ENCODE measurements at places on chromosomes 6 and 20.

GRCh38 chr6:111585241-111585973 lies 20.3 kb downstream of the TRAF3IP2 start:
- no peak for ATAC-seq
- no peak overlapping the region for H3K4me3 ChIP-seq
- no peaks in the 10 kb centered on the region for H3K27me3 ChIP-seq
- peaks cover 46% of the 10 kb centered on the region for H3K4me1 ChIP-seq
- peaks cover 60% of the 10 kb centered on the region for H3K36me3 ChIP-seq
- H3K27ac ChIP-seq: peak overlapping the region; percentile 18

DNA sequence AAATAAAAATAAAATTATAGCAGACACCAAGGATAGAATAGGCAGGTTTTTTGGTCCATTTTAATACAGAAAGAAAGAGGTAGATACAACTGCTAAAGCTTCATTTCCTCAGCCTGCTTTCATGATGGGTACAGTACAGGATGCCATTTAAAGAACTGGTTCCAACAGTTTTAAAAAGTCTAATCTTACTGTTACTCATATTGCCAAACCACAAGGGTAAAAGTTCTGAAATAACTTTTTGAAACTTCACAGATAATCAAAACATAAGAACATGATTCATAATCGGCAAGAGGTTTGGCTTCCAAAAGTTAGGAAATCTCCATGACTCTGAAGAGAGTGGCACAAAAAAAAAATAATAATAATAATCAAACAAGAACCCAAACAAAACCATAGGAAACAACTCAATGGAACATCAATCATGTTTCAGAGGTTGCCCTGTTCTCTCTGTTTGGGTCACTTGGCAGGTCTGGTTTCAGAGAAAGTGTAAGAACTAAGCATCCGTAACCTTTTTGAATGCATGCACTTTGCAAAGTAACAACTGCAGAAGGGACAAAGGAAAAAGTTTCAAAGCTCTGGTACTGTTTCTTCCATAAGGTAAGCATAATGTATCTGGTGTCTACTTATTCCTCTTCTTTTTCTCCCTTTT lies 79.7 kb downstream of the SMLR1 start:
- no peaks in the 10 kb centered on the region for H3K4me1 ChIP-seq
- no peak overlapping the region for H3K4me3 ChIP-seq
- peak; percentile 50 for ATAC-seq
- H3K27ac ChIP-seq: no peak overlapping the region
- no peaks in the 10 kb centered on the region for H3K36me3 ChIP-seq

- no peak for ATAC-seq
- H3K27me3 ChIP-seq: peaks cover 9% of the 10 kb centered on the region
- H3K36me3 ChIP-seq: no peaks in the 10 kb centered on the region
- H3K27ac ChIP-seq: no peak overlapping the region
Observed at GRCh38 chr6:150332939-150333584, 35.8 kb upstream of the IYD start.

- no peak for ATAC-seq
- no peaks in the 10 kb centered on the region for H3K4me1 ChIP-seq
- no peaks in the 10 kb centered on the region for H3K36me3 ChIP-seq
- H3K4me3 ChIP-seq: no peak overlapping the region
- H3K27me3 ChIP-seq: no peaks in the 10 kb centered on the region
Observed at GRCh38 chr6:21383450-21384085, 210.0 kb upstream of the SOX4 start.

- no peak overlapping the region for H3K4me3 ChIP-seq
- H3K27me3 ChIP-seq: no peaks in the 10 kb centered on the region
- H3K27ac ChIP-seq: no peak overlapping the region
- H3K4me1 ChIP-seq: peaks cover 6% of the 10 kb centered on the region
- ATAC-seq: no peak
Observed at GRCh38 chr20:33332905-33333456, 50.0 kb downstream of the BPIFB1 start.

GRCh38 chr6:156980515-156980914 lies 203.3 kb downstream of the ARID1B start:
- no peak for ATAC-seq
- peaks cover 53% of the 10 kb centered on the region for H3K4me1 ChIP-seq
- H3K27me3 ChIP-seq: no peaks in the 10 kb centered on the region
- peak overlapping the region; percentile 4 for H3K27ac ChIP-seq

DNA sequence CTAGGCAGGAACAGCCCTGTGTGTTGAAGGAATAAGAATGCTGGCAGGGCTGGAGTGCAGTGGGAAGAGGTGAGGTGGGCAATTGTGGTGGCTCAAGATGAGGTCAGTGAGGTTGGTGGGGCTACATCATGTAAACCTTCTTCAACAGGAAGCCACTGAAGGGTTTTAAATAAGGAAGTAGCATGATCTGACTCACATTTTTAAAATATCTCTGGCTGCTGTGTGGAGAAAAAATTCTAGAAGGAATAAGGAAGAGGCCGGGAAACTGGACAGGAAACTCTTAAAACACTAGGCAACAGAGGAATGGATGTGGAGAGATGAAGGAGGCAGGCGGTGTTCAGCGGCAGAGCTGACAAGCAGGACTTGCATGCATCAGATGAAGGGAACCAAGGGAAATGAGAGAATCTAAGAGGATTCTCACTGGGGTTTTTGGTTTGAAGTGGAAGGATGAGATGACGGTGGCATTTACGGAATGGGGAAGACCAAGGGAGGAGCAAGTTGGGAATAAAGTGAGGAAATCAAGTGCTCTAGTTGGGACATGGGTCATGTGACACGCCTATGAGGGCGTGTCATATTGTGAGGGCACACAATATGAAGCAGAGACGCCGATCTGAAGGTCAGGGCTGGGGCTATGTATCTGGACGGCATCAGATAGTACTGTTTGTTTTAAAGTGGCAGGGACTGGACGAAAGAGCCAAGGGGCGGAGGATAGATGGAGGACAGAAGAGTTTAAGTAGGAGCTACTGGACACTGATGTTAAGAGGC lies 18.2 kb downstream of the TMEM242 start:
- ATAC-seq: no peak
- no peaks in the 10 kb centered on the region for H3K27me3 ChIP-seq
- H3K4me1 ChIP-seq: peaks cover 6% of the 10 kb centered on the region
- H3K36me3 ChIP-seq: no peaks in the 10 kb centered on the region

- H3K4me3 ChIP-seq: no peak overlapping the region
- H3K36me3 ChIP-seq: no peaks in the 10 kb centered on the region
- H3K27me3 ChIP-seq: no peaks in the 10 kb centered on the region
- H3K27ac ChIP-seq: no peak overlapping the region
Observed at GRCh38 chr20:43987531-43987930, 72.9 kb downstream of the TOX2 start.

- no peaks in the 10 kb centered on the region for H3K27me3 ChIP-seq
- no peaks in the 10 kb centered on the region for H3K36me3 ChIP-seq
- no peak overlapping the region for H3K4me3 ChIP-seq
- ATAC-seq: no peak
- H3K27ac ChIP-seq: no peak overlapping the region
Observed at GRCh38 chr20:24039196-24039595, 50.6 kb upstream of the GGTLC1 start.

DNA sequence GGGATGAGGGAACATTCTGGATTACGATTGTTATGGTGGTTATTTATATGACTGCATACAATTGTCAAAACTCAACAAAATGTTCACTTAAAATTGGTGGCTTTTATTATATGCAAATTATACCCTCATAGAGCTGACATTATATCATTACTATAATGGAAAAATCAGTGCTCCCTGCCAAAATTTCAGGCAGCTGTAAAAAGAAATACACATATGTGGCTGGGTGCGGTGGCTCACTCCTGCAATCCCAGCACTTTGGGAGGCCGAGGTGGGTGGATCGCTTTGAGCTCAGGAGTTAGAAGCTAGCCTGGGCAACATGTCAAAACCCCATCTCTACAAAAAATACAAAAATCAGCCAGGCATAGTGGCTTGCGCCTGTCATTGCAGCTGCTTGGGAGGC lies 75.8 kb upstream of the SULF2 start:
- ATAC-seq: no peak
- no peaks in the 10 kb centered on the region for H3K4me1 ChIP-seq
- no peak overlapping the region for H3K4me3 ChIP-seq
- no peak overlapping the region for H3K27ac ChIP-seq
- peaks cover 11% of the 10 kb centered on the region for H3K27me3 ChIP-seq

GRCh38 chr6:158539413-158539812 lies 20.5 kb upstream of the TMEM181 start:
- H3K4me1 ChIP-seq: peaks cover 8% of the 10 kb centered on the region
- H3K27me3 ChIP-seq: peaks cover 6% of the 10 kb centered on the region
- no peaks in the 10 kb centered on the region for H3K36me3 ChIP-seq
- no peak for ATAC-seq
- no peak overlapping the region for H3K27ac ChIP-seq
- H3K4me3 ChIP-seq: no peak overlapping the region

GRCh38 chr6:85465762-85466161 lies 15.9 kb downstream of the NT5E start:
- peak overlapping the region; percentile 92 for H3K27ac ChIP-seq
- peaks cover 7% of the 10 kb centered on the region for H3K27me3 ChIP-seq
- peak; percentile 14 for ATAC-seq
- no peaks in the 10 kb centered on the region for H3K36me3 ChIP-seq

GRCh38 chr6:170516783-170517616 lies 36.1 kb downstream of the PSMB1 start:
- H3K36me3 ChIP-seq: no peaks in the 10 kb centered on the region
- no peaks in the 10 kb centered on the region for H3K4me1 ChIP-seq
- H3K4me3 ChIP-seq: peak overlapping the region; percentile 18
- no peak overlapping the region for H3K27ac ChIP-seq

DNA sequence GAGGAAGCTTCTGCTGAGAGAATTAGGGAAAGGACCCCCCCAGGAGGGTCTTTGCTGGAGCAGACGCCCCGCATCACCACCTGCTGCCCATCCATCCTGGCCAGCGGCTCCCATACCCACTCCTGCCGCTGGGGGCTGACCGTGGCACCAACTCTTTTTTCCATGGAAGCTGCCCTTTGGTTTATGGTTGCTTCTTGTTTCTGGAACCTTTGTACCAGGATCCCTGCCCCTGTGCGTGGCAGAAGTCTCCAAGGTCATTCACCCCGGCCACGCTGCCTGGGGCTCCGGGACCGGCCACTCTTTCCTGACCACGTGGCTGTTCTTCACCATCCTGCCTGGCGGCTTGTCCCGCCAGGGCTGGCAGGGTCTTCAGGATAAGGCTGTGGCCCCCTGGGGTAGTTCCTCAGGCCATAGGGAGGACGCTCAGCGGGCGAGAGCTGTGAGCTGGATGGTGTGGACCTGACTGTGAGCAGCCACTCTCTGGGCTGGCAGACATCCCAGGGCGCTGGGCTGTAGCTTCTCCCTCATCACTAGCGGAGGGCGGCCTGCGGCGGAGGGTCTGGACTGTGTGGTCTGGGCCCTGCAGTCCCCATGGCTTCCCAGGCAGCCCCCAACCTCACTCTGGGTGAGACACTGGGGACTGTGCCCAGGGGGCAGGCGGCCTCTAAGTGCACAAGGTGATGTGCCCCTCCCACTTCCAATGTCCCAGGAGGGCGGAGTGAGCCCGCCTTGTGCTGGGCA lies 22.8 kb upstream of the RBBP8NL start:
- H3K36me3 ChIP-seq: no peaks in the 10 kb centered on the region
- peaks cover 6% of the 10 kb centered on the region for H3K27me3 ChIP-seq
- H3K27ac ChIP-seq: no peak overlapping the region

- H3K4me1 ChIP-seq: peaks cover 46% of the 10 kb centered on the region
- peak overlapping the region; percentile 0 for H3K4me3 ChIP-seq
- no peak overlapping the region for H3K27ac ChIP-seq
- H3K36me3 ChIP-seq: no peaks in the 10 kb centered on the region
- peak; percentile 39 for ATAC-seq
Observed at GRCh38 chr6:169803271-169803811, 51.9 kb downstream of the ERMARD start.

DNA sequence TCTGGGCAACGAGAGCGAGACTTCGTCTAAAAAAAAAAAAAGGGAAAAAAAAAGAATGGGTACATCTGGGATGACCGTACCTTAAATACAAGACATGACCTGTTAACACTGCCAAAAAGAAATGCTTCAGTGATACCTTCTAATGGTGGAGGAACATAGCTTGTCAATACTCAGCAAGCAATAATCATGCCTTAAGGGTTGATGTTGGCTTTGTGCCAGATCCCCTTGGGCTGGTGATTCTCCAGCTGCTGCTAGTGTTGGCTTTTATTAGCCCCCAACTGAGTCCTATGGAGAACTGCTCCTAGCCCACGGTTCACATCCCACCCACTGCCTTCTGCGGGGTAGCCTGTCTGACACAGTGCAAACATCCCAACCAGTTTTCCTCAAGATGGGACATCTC lies 134.9 kb downstream of the PLCB1 start:
- peaks cover 3% of the 10 kb centered on the region for H3K4me1 ChIP-seq
- H3K27me3 ChIP-seq: no peaks in the 10 kb centered on the region
- H3K4me3 ChIP-seq: no peak overlapping the region
- ATAC-seq: no peak
- H3K27ac ChIP-seq: no peak overlapping the region

DNA sequence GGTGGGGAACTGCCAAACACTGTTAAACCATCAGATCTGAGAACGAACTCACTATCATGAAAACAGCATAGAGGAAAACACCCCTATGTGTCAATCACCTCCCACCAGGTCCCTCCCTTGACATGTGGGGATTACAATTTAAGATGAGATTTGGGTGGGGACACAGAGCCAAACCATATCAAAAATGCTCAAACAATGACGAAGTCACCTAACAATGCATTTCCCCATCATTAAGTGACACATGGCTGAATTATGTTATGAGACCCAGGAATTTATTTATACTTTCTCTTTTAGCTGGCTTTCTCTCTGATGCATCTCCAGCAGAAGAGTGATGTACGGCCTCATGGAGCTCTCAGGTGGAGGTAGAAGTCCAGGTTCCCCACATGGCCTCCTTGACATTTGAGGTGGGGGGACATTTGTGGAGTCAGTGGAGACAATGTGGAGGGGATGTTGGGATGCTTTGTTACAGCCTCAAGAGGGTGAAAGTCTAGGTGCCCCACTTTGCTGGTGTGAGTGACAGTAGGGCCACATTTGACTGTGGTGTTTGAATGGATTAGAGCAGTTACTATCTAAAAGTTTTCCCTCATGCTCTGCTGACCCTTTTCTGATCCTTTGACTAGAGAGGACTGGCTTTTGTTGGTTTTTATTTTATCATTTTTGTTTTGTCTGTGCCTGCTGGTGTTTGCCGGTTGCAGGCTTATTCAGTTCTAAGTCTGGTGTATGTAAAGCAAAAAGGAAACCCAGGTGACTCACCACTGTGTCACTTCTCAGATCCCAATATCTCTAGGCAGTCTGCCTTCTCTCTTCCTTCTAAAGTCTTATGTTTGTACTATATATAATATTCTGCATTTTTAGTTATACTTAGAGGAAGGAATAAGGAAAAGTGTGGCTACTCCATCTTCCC lies 18.5 kb upstream of the DCBLD1 start:
- H3K4me1 ChIP-seq: peaks cover 16% of the 10 kb centered on the region
- peaks cover 20% of the 10 kb centered on the region for H3K27me3 ChIP-seq
- peak; percentile 99 for ATAC-seq

GRCh38 chr20:14055127-14055742 lies 59.9 kb downstream of the MACROD2 start:
- ATAC-seq: no peak
- no peaks in the 10 kb centered on the region for H3K4me1 ChIP-seq
- no peaks in the 10 kb centered on the region for H3K27me3 ChIP-seq
- H3K36me3 ChIP-seq: no peaks in the 10 kb centered on the region
- no peak overlapping the region for H3K27ac ChIP-seq

All from activated T-helper 17 cell treated with anti-CD3 and anti-CD28 coated beads, Interleukin-2, amount 50 U/mL, for 72 hours (primary cell).